ENCODE measurements at places on chromosomes 2 and 18.
A peak's percentile ranks its signal among the peaks of the same experiment; 100 is the strongest.

- no peak for DNase-seq
Measured at GRCh38 chr2:48228345-48228684, 301.6 kb upstream of the STON1 start.

- DNase-seq: no peak
Measured at GRCh38 chr18:61887838-61888237, 5.0 kb downstream of the RNF152 start.

DNA sequence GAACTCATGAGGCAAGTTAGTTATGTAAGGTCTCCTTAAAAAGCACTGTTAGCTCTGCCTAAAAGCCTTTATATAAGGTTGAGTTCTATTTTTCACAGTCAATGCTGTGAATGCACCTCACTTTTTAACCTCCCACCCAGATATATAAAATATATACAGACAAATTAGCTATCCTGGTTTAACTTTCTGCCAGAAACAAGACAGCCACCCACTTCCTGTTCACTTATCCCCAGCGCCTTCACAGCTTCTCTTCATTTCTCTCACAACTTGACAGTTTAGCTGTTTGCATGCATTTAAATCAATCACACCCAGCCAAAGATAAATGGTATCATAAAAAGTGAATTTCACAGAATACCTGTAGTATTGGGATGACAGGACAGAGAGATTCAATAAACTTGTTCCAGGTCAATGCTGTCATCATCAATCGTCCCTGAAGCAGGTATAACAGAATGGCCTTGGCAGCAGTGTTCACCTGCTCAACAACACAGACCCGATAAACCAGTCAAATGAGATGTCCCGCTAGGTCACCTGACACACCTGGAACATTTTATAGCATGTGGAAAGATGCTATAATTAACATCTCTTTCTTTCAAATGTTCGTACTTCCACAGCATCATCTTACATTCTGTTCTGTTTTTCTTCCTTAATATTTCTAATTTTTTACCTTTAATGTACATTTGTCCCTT lies 55.7 kb downstream of the RTTN start:
- no peak for DNase-seq

GRCh38 chr2:224025874-224026273 lies 13.2 kb downstream of the SERPINE2 start:
- peak; percentile 50 for DNase-seq

GRCh38 chr2:98441706-98442450 lies 2.8 kb upstream of the INPP4A start:
- DNase-seq: no peak

- no peak for DNase-seq
Measured at GRCh38 chr2:226304308-226304707, 495.3 kb downstream of the IRS1 start.

GRCh38 chr2:2805263-2805662 lies 474.2 kb upstream of the MYT1L start:
- DNase-seq: no peak

GRCh38 chr2:168794968-168795367 lies 7.5 kb upstream of the NOSTRIN start:
- no peak for DNase-seq

GRCh38 chr18:5463390-5463789 lies 80.4 kb downstream of the EPB41L3 start:
- peak; percentile 9 for DNase-seq

DNA sequence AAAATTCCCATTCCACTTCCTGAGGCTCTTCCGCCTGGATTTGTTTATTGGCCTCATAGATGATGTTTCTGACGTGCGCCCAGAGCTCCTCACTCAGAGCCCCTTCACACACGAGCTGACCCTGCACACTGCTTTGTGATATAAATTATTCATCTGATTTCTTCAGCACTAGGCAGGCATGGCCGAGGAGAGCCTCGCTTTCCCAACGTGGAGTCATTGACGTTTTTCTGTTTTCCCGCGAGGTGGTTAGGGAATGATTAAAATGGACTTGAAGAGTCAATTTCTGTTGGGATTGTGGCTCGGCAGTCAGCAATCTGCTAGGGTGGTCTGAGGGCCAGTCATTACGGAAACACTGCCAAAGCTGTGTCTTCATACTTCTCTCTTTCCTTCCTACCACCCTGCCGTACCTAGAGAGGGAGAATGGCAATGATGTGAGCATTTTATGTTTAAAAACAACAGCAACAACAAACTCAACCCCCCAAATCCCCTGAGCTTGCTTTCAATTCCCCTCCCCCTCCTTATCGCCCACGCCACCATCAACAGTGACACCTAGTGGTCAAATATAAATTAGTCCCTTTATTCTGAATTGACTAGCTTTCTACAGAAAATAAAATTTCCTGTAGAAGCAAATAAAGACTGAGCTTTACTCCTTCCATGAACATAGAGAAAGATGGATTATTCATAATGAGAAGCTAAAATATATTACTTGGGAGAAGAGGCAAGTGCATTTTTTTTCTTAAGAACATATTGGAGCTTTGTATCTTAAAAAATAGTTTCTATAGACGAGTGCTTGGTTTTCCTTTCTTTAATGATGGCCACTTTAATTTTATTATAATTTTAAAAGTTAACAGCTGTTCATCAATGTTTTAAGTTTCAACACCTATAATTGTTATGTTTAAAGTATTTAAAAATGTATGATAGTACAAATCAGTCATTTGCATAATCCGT lies 285.1 kb downstream of the MTX2 start:
- DNase-seq: peak; percentile 86

- peak; percentile 49 for DNase-seq
Measured at GRCh38 chr18:46174342-46175041, 70.3 kb downstream of the HAUS1 start.

- DNase-seq: peak; percentile 54
Measured at GRCh38 chr2:133266926-133267590, 301.2 kb downstream of the NCKAP5 start.

DNA sequence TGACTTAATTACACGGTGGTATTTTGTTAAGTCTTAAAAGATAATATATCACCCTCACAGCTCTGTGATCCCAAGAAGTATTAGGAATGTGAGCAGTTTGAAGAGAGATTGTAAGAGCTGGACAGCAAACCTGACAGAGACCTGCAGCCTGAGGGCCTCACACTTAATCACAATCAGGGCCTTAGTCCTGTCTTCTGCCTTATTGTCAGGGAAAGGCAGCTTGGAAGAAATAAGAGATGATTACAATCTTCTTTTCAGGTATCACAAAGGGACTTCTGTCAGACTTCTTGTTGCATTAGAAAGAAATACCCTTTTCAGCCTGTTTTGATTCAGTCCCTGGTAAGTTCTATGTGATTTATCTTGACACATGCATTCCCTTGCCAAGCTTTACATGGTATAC lies 1433.8 kb upstream of the SLC39A10 start:
- no peak for DNase-seq

DNA sequence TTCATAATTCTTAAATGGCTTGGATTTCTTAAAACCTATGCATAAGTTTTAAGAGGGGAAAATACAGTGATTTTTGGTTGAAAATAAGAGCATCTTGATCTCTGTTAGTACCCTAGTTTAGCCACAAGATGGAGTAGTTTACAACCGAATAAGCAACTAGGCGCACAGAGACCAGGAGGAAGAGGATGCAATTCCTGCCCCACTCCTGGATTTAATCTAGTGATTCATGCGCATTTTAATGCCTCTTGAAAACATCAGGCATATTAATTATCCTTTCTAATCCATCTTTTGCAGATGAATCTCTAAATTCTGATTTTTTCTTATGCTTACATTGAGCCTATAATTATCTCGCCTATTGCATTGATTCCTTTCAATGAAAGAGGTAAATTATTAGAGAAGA lies 76.7 kb downstream of the MRPS9 start:
- DNase-seq: peak; percentile 71

- no peak for DNase-seq
Measured at GRCh38 chr18:34841891-34842290, 131.8 kb downstream of the DTNA start.

DNA sequence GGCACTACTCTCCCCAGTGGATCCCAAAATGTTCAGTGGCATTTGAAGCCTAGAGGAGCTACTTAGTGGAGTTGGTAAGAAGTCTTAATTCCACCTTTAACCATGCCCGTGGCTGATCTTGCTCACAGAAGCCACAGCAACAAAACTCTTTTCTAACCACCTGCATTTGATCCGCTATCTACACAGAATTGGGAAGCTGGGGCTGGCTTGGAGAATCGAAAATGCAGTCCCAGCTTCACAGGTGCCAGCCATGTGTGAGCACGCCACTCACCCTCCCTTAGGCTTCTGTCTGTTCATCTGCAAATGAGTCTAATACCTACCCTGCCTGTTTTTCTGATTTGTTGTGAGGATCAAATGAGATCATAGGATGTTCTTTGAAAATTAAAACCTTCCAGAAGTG lies 182.6 kb downstream of the BCL11A start:
- DNase-seq: no peak

- DNase-seq: peak; percentile 43
Measured at GRCh38 chr2:182038576-182038975, 52.9 kb downstream of the PPP1R1C start.

DNA sequence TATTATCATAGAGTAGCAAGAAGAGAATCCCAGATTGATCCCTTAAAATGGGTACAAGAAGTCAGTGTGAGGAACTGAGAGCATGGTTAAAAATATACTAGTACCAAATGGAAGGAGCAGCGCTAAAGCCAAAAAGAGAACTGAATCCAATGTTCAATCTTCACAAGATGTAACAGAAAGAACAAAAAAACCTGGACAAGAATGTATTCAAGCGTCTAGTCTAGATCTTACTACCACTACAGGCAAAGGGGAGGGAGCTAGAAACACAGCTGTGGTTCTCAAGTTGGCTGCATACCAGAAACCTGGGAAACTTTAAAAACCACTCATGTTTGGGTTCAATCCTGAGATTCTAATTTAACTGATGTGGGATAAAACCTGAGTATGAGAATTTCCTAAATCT lies 57.5 kb downstream of the PIAS2 start:
- DNase-seq: no peak

DNA sequence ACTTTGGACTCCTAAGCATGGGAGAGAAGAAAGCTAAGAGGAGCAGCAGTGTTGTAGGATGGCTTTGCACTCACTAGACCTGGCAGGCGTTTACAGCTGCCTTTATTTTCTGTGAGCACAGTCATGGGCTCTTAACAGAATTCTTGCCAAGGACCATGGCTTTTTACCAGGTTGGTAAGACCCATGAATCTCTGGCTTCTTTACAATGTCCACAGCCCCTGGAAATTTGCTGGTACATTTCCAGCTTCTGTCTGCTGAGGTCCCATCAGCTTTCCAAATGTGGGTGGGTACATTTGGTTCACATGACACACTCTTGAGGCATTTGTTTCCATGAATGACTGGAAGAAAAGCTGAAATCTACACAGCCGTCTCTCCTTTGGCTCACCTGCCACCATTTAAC lies 162.7 kb downstream of the PPP1R1C start:
- no peak for DNase-seq

DNA sequence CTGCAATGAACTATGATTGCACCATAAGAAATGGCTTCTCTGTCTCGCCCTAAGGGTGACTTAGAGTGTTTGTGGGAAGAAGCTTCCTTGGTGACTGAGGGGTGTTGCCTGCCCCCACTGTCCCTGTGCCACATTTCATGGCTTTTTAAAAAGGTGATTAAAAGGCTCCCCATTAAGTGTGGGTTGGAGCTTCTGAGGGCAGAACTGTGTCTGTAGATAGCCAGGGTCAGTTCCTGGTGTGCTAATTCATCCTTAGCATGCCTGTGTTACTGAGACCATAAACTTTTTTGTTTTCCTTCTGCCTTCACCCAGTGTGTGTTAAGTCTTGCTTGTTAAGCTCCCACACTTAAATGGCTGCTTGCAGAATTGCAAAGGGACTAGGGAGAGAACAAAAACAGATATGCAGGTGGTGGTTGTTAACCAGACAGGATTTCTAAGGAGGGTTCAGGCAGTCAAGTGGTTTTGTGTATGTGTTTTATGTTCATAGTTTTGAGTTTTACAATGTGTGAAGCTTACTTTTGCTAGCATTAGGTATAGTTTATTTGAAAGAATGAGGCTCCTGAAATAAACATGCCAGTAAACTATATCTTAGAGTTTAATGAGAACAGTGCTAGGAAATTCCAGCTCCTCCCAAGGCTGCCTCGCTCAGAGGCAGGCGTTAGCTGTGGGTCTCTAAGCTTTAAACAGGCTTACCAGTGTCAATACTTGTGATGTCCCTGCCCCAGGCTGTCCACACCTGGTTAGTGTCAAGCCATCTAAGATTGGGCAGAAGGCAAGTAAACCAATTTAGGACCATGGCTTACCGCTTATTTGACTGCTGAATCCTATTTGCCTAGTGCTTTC lies 14.5 kb downstream of the CERS6 start:
- no peak for DNase-seq

GRCh38 chr18:63319383-63320122 lies at the start of gene BCL2:
Gene BCL2 (minus strand): TSS chr18:63319769.
- DNase-seq: peak; percentile 78

DNA sequence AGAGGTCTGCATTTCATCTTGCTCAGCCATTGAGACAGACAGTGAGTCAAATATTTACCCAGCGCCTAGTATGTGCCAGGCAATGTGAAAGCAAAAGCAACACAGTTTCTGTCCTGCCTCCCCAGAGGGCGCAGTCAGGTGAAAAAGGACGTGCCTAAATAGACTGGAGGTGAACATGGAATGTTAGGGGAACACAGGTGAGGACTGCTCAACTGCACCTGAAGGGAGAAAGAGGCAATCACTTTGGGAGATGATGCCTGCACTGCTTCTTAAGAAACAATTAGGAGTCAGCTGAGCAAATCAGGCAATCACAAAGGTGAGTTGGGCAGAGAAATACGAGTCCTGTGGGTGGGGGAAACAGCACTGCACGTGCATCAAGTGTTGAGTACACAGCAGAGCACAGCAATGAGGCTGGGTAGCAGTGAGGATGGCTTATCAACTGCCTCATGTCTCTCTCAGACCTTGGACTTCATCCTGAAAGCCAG lies 218.3 kb upstream of the SMAD7 start:
- no peak for DNase-seq

Data from A673 (cell line).